ENCODE measurements at places on chromosomes 6 and 20.

DNA sequence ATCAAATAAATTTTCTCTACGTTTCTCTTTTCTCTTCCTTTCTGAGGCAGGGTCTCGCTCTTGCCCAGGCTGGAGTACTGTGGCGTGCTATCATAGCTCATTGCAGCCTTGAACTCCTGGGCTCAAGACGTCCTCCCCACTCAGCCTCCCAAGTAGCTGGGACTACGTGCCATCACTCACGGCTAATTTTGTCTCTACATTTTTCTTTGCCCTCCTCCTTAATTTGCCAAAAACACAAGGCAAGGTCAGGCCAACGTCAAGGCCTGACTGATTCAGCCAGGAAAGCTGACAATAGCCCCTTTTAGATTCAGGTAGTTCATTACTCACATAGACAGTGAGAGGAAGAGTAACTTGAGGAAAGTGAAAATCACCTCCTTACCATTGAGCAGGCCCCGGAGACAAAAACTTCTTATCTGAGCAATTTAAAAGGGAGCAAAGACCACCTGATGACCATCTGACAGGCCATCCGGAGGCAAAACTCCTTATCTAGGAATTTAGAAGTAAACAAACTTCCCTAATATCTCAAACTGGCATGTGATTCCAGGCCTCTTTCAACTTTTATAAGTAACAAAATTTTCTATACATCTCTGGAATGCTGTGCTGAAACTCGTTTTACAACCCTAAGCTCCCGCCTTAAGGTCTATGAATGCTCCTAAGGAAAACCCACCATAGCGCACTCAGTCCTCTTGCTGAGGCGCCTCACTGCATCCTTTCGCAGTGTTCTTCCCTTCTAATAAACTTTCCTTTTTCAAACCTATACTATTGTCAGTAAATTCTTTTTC is 42.1 kb upstream of the SRPK1 start:
- peaks cover 29% of the 10 kb centered on the region for H3K27me3 ChIP-seq
- no peak overlapping the region for H3K4me3 ChIP-seq
- no peaks in the 10 kb centered on the region for H3K4me1 ChIP-seq
- no peak overlapping the region for H3K27ac ChIP-seq
- DNase-seq: no peak

- no peak overlapping the region for H3K4me3 ChIP-seq
- DNase-seq: no peak
Observed at GRCh38 chr6:113684382-113684901, 172.7 kb upstream of the MARCKS start.

DNA sequence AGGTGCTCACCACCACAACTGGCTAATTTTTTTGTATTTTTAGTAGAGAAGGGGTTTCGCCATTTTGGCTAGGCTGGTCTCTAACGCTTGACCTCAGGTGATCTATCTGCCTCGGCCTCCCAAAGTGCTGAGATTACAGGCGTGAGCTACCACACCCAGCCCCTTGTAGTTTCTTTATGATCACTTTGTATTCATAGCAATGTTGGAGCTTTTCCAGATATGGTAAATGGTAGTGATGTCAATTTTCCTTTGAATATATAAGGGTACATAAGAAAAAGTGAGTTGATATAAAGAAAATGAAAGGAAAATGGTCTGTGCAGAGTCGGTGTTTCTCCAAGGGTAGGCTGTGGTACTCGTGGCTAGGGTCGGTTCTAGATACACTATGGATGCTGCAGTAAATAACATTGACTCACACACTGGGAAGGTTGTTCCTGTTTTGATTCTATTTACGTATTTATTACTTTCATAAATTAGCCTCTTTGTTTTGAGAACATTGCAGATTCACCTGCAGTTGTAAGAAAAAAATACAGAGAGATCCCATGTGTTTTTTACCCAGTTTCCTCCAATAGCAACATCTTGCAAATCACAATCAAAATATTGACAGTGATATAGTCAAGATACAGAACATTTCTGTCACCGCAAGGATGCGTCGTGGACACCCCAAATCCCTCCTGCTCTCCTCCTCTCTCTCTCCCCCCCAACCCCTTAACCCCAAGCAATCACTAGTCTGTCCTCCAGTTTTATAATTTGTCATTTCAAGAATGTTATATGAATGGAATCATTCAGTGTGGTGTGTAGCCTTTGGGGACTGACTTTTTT is 2.5 kb downstream of the ZNF831 start:
- H3K36me3 ChIP-seq: peaks cover 19% of the 10 kb centered on the region
- peaks cover 70% of the 10 kb centered on the region for H3K4me1 ChIP-seq
- peak overlapping the region; percentile 87 for H3K27ac ChIP-seq
- H3K4me3 ChIP-seq: peak overlapping the region; percentile 79
- no peaks in the 10 kb centered on the region for H3K27me3 ChIP-seq
- no peak for DNase-seq

- H3K27ac ChIP-seq: no peak overlapping the region
- peaks cover 76% of the 10 kb centered on the region for H3K36me3 ChIP-seq
- no peaks in the 10 kb centered on the region for H3K27me3 ChIP-seq
- no peak for DNase-seq
- H3K4me3 ChIP-seq: no peak overlapping the region
Observed at GRCh38 chr6:118700531-118700930, 49.1 kb upstream of the CEP85L start.

DNA sequence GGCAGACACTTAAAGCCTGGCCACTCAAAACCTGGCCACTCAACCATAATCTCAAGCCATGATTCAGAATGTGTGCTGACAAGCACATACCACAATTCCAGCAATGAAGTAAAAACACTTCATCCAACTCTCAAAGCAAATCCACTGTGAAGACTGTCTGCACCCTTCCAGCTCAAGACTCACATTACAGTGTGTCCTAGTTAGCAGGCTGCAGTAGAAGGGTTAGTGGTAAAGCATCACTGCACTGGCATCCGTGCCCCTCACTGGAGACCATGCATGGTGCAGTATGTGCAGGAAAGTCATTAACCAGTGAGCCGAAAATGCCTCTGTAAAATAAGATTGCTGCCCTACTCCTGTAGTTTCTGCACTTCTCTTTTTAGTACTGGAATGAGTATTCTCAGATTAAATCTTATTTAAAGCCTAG is 43.4 kb downstream of the SLC23A2 start:
- no peak for DNase-seq
- peaks cover 38% of the 10 kb centered on the region for H3K4me1 ChIP-seq
- no peaks in the 10 kb centered on the region for H3K27me3 ChIP-seq
- H3K4me3 ChIP-seq: no peak overlapping the region

GRCh38 chr20:38473367-38473795 is 738 bp downstream of the RALGAPB start:
- peak overlapping the region; percentile 36 for H3K27ac ChIP-seq
- peaks cover 5% of the 10 kb centered on the region for H3K27me3 ChIP-seq
- peak overlapping the region; percentile 84 for H3K4me3 ChIP-seq

DNA sequence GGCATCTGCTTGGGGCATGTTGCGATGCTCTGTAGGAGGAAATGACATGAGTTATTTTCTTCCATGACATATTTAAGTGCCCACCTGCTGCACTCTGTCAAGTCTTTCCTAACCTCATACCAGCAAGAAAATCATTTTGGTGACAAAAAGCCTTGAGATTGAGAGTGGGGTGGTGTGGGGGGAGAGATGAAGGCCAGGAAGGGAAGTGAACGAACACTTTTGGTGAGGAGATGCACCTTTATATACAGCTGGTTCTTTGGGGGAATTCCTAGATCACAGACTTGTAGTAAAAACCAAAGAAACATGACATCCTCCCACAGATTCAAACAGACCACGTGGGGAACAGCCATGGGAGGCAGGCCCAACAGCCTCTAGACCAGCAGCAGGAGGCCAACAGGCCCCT is 26.1 kb downstream of the NCOA5 start:
- H3K4me3 ChIP-seq: no peak overlapping the region
- peaks cover 46% of the 10 kb centered on the region for H3K4me1 ChIP-seq
- no peak for DNase-seq
- peaks cover 83% of the 10 kb centered on the region for H3K36me3 ChIP-seq
- H3K27ac ChIP-seq: peak overlapping the region; percentile 81

DNA sequence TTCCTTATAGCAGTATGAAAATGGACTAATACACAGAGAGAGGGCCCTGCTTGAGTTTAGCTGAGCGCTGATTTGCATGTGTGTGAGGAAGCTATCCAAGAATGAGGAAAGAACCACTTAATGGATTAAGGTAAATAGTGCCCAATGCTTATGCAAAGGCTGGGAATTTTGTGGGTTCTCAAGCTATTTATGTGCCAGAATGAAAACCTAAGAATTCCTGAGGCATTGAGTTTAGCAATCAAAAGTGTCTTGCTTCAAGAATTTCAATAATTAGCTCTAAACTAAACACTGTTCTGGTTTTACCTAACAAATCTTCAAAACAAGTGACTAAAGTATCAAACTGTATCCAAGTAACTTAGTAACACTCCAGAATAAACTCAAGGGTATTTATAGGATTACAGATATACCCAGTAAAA is 7.0 kb upstream of the OR14J1 start:
- H3K4me3 ChIP-seq: no peak overlapping the region
- no peak overlapping the region for H3K27ac ChIP-seq
- DNase-seq: no peak
- no peaks in the 10 kb centered on the region for H3K27me3 ChIP-seq
- H3K4me1 ChIP-seq: no peaks in the 10 kb centered on the region
- H3K36me3 ChIP-seq: no peaks in the 10 kb centered on the region

GRCh38 chr6:14472255-14472985 is 354.8 kb downstream of the CD83 start:
- no peak for DNase-seq
- no peak overlapping the region for H3K4me3 ChIP-seq
- peaks cover 34% of the 10 kb centered on the region for H3K36me3 ChIP-seq
- H3K4me1 ChIP-seq: peaks cover 19% of the 10 kb centered on the region
- no peaks in the 10 kb centered on the region for H3K27me3 ChIP-seq

GRCh38 chr6:47245745-47246371 is 63.8 kb downstream of the TNFRSF21 start:
- no peaks in the 10 kb centered on the region for H3K36me3 ChIP-seq
- peaks cover 11% of the 10 kb centered on the region for H3K4me1 ChIP-seq

DNA sequence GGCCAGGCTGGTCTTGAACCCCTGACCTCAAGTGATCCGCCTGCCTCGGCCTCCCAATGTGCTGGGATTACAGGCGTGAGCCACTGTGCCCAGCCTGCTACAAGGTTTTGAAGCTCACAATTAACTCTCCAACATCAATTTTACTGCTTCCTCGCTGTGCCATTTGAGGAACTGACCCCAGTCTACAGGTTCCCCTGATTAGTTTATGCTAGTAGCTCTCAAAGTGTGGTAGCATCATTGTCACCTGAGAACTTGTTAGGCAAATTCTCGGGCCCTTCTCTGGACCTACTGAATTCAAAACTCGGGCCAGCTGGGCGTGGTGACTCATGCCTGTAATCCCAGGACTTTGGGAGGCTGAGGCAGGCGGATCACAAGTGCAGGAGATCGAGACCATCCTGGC is 49.4 kb downstream of the MCUR1 start:
- no peaks in the 10 kb centered on the region for H3K27me3 ChIP-seq
- no peak for DNase-seq
- H3K27ac ChIP-seq: no peak overlapping the region

GRCh38 chr6:112429226-112429625 is 82.1 kb downstream of the RFPL4B start:
- DNase-seq: no peak
- no peak overlapping the region for H3K27ac ChIP-seq
- no peaks in the 10 kb centered on the region for H3K27me3 ChIP-seq
- H3K4me3 ChIP-seq: no peak overlapping the region

DNA sequence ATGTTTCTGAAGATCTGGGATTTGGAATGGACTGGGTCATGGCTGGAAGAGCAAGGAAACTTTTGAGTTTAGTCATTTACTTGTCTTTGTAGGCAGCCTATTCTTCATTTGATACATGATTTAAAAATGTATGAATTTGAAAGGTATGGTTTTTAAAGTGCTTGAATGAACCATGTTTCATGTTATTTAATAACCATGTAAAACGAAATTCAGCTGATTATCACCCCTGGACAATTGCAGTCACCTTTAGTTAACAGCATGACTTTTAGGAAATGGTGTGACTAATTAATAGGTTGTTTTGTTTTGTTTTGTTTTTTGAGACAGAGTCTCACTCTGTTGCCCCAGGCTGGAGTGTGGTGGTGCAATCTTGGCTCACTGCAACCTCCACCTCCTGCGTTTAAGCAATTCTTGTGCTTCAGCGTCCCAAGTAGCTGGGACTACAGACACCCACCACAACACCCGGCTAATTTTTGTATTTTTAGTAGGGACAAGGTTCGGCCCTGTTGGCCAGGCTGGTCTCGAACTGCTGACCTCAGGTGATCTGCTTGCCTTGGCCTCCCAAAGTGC is 2.1 kb downstream of the STX11 start:
- DNase-seq: no peak
- peaks cover 63% of the 10 kb centered on the region for H3K4me1 ChIP-seq
- H3K36me3 ChIP-seq: peaks cover 56% of the 10 kb centered on the region
- peak overlapping the region; percentile 84 for H3K4me3 ChIP-seq
- H3K27me3 ChIP-seq: no peaks in the 10 kb centered on the region
- H3K27ac ChIP-seq: peak overlapping the region; percentile 19

DNA sequence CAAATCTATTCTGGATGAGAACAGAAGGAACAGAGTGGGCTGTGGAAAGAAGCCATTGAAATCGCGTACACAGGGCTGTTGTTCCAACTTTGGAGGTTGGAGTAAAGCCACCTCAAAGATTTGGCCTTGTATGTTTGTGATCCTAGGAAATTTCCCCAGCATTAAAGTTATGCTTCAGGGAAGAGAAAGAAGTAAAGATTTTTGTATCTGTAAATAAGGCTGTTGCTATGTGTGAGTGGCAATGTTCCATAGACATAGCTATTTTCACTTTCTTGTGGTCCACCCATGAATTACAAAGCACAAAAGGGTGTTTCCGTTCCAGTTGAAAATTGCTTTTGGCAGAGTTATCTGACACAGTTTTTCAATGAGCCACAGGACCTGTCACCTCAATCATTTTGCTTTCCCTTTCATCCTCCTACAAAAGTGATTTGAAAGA is 321.3 kb downstream of the TFAP2B start:
- no peaks in the 10 kb centered on the region for H3K36me3 ChIP-seq
- no peak overlapping the region for H3K27ac ChIP-seq
- DNase-seq: no peak
- no peaks in the 10 kb centered on the region for H3K4me1 ChIP-seq
- H3K27me3 ChIP-seq: no peaks in the 10 kb centered on the region

- H3K4me3 ChIP-seq: no peak overlapping the region
- peaks cover 62% of the 10 kb centered on the region for H3K27me3 ChIP-seq
- H3K27ac ChIP-seq: no peak overlapping the region
Observed at GRCh38 chr20:3080939-3081388, 3.6 kb downstream of the AVP start.

GRCh38 chr6:166318649-166319600 is 10.7 kb upstream of the PRR18 start:
- peaks cover 3% of the 10 kb centered on the region for H3K27me3 ChIP-seq
- no peak for DNase-seq
- H3K27ac ChIP-seq: no peak overlapping the region

GRCh38 chr20:32017711-32018251 is 7.5 kb downstream of the CCM2L start:
- no peak for DNase-seq
- peaks cover 60% of the 10 kb centered on the region for H3K27me3 ChIP-seq
- no peaks in the 10 kb centered on the region for H3K36me3 ChIP-seq
- H3K4me3 ChIP-seq: peak overlapping the region; percentile 61
- H3K4me1 ChIP-seq: peaks cover 19% of the 10 kb centered on the region

DNA sequence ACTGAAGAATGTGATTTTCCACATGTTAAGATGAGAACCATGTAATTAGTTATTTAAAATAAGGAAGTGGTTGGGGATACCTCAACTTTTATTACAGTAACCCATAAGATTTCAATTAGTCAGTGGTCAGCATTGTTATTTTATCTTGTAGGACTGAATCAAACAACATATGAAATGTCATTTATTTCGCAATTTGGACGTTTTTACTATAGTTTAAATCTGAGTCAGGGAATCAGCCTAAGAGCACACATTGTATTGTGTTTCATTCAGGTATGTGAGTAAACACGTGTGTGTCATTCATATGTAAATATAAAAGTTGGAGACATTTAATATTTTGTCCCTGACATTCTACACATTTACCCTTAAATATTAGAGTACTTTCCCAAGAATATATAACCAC is 1418.7 kb downstream of the GRIK2 start:
- H3K4me1 ChIP-seq: no peaks in the 10 kb centered on the region
- no peaks in the 10 kb centered on the region for H3K36me3 ChIP-seq

Data from activated T-helper 2 cell treated with anti-CD3 and anti-CD28 coated beads, Interferon-gamma antibody, Interleukin-2, Interleukin-4, amounts not matched to agents 10 μg/mL and 5 μg/mL and 100 μg/mL, durations not matched to agents 14 hours and 24 hours and 36 hours (primary cell).